ENCODE measurements at places on chromosomes 1 and 21. TPM values are rescaled to one million over a fixed set of nuclear protein-coding genes. Genes with fewer than 3 reads are reported as not detected.

Gene PTPRU
- 7.0 TPM for total RNA-seq

Gene CLCA2
- total RNA-seq = not detected

Gene CYP2J2
- not detected for total RNA-seq

Gene IQGAP3
- 13.6 TPM for total RNA-seq

Gene PRAMEF1
- not detected for total RNA-seq

Gene CDK18
- 1.0 TPM for total RNA-seq

Gene FCAMR
- total RNA-seq = not detected

Gene OR2L13
- total RNA-seq = not detected

Gene LTN1
- total RNA-seq = 5.1 TPM

Gene NCF2
- 2.3 TPM for total RNA-seq

Gene RGS4
- total RNA-seq = not detected

Gene CYP4Z1
- total RNA-seq = not detected

Gene WNT9A
- 6.9 TPM for total RNA-seq

Gene PDE9A
- total RNA-seq = 1.1 TPM

Gene GBP6
- total RNA-seq = not detected

Gene PTGER3
- 0.01 TPM for total RNA-seq

Gene PGBD5
- 0.82 TPM for total RNA-seq

Gene ATAD3C
- not detected for total RNA-seq

Gene GUCA2A
- not detected for total RNA-seq

Gene NECTIN4
- 2.2 TPM for total RNA-seq

Gene WDR64
- total RNA-seq = not detected

Gene ITPKB
- 2.7 TPM for total RNA-seq

Gene TBCE
- total RNA-seq = 41.6 TPM

Gene ERICH3
- total RNA-seq = not detected

Gene CYP4X1
- not detected for total RNA-seq

Gene TNFRSF4
- total RNA-seq = 0.13 TPM

Gene F5
- 0.08 TPM for total RNA-seq

Gene CELA2B
- total RNA-seq = not detected

Gene CNTN2
- 0.05 TPM for total RNA-seq

Gene PLA2G2A
- total RNA-seq = not detected

Gene FBLIM1
- 20.9 TPM for total RNA-seq

Gene CLEC20A
- not detected for total RNA-seq

Gene TMEM125
- total RNA-seq = not detected

Gene GUCA2B
- total RNA-seq = 0.19 TPM

Gene APCS
- not detected for total RNA-seq

Gene KCNA10
- total RNA-seq = not detected

Gene OXCT2
- 0.38 TPM for total RNA-seq

Gene PRDX6
- 323 TPM for total RNA-seq

Gene MGST3
- total RNA-seq = 213 TPM

Gene CA14
- total RNA-seq = not detected

Gene B3GALT5
- 0.24 TPM for total RNA-seq

Gene HIVEP3
- 3.0 TPM for total RNA-seq

Gene HLX
- total RNA-seq = 5.1 TPM

Gene NPHS2
- not detected for total RNA-seq

Gene STUM
- total RNA-seq = not detected

Gene SPATA45
- not detected for total RNA-seq

Gene CR2
- total RNA-seq = not detected

Gene ETNK2
- total RNA-seq = 3.9 TPM

Measured in A549 treated with CpdA at 1 μM for 4 hours (cell line).